ENCODE measurements at places on chromosomes 2 and 18. TPM values are rescaled to one million over a fixed set of nuclear protein-coding genes. Genes with fewer than 3 reads are reported as not detected.

DNA sequence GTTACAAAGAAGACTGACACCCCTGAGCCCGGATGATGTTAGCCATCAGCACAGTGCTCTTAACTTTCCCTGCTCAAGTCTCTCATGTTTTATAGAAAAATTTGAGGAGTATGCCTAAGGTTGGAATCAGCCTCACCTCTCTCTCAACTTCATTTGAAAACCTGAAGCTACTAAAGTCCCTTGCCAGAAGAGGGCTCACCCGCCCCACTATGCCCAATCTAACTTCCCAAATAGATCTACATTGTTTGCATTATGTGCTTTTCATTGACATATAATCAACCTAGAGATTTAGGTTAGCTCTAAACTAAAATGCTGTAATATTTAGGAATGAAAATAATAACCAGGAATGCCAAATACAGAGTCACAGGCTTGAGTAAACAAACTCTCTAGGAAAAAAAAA, 305.4 kb downstream of the NCKAP5 start:
- no peak for DNase-seq

GRCh38 chr2:234981197-234982095, 29.6 kb downstream of the SH3BP4 start:
- DNase-seq, result no peak

DNA sequence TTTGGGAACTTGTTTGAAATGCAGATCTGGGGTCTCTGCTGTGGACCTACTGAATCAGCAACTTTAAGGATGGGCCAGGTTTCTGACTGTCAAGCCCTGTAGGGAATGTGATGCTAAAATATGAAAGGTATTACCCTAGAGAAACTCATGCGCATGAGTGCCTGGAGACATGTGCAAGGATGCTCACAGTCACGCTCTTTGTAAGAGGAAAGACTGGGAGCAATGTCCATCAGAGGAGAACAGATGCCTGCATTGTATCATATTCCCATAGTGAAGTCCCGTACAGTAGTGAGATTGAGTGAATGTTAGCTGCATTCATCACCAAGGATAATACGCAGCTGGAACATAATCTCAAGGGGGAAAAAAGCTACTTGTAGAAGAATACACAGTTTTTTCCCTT, 14.1 kb downstream of the ZNF407 start:
- DNase-seq, result no peak

The OTOS gene
- total RNA-seq, result not detected

GRCh38 chr2:160816916-160817499, 323.4 kb upstream of the RBMS1 start:
- DNase-seq, result no peak

The BCL11A gene
- 0.25 TPM for total RNA-seq

DNA sequence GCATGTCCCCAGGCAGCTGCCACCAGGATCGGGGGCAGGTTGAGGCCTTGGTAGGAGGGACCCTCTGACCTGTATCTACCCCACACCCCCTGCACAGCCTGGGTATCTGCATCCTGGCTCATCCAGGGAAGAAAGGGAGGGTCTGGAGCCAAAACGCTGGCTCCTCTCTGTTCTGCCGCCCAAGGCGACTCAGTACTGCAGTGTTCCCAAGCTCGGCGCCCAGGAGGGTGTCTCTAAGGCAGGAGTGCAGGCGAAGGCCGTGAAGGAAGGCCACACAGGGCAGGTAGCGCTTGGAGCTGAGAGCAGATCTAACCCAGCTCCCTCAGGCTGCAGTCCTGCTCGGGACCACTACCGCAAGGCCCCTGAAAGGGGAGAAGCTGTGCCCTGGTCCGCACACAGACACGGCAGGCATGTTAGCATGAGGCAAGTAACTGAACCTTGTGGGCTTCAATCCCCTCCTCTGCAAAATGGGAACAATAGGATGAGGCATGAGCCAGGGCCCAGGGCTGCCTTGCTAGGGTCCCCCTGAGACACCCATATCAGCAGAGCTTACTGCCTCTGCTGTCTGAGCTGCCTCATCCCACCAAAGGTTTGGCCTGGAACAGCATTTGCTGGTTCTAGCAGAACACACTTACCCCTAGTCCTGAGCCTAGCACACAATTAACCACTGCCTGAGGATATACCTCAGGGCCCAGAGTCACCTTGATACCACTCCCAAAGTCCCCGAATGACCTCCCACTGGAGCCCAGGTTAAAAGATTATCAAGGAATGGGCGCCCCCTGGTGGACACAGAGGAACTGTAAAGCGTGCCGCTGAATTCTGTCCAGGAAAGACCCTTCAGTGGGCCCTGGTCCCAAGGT, 6.5 kb downstream of the PTMA start:
- peak; percentile 80 for DNase-seq

GRCh38 chr2:157880927-157881326, 4.8 kb upstream of the ACVR1 start:
- DNase-seq, result no peak

DNA sequence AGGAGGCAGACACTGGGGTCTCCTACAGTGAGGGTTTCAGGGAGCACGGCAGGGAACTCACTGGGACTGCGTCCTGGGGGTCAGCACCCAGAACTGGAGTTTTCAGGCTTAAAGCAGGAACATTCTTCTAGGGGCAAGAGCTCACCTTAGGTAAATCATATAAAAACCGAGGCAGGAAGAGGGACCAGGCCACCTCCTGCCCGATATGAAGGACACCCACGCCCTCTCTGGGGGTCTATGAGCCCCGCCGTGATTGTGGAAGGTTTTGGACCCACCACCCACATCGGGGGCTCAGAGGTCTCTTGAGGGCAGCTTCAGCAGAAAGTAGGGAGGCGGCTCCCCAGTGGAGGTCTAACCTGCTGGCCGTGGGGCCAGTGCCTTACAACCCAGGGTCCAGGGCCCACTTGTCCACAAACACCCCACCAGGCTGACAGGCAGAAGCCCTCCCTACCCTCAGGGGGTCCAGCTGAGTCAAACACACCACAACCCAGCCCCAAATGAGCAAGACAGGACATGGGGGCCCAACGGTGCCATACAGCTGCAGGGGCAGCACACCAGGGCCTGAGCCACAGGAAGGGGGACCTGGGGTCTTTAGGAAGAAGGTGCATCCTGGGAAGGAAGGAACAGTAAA, 25.3 kb downstream of the CROCC2 start:
- no peak for DNase-seq

DNA sequence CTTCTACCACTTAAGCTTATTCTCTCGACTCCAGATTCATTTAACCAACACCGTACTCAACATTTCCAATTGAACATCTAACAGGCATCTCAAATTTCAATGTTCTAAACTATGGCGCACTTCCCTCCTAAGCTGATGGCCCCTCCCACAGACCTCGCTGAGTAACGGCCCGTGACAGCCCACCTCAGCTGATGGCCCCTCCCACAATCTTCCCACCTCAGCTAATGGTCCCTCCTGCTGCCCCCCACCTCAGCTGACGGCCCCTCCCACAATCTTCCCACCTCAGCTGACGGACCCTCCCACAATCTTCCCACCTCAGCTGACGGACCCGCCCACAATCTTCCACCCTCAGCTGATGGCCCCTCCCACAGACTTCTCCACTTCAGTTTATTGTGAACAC, 57.1 kb upstream of the TSPYL6 start:
- DNase-seq, result no peak

DNA sequence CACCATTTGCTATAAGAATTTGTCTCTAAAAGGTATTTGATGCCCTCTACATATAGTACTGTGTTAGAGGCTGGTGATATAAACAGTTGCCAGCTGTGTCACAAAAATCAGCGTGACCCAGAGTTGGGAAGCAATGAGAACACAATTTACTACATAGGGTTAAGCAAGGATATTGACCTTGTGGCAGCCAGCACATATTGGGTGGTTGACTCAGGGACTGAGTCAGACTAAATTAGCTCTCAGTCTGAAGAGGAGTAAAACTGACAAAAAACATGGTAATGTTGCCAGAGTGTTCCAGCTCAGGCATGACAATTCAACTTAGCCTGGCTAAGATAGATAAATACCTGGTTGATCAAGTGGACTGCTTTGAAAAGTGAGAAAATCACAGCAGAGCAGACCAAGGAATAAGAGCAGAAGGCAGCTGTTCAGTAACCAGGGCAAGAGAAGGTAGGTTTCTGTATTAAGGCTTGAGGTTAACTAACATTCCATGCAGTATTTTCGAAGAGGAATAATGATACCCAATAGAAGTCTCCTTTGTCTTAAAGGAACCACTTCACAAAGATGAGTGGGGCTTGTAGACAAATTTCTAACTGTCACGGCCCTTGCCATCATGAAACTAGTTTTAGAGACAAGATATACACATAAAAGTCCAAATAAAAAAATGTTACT, 108.2 kb upstream of the ERBB4 start:
- DNase-seq, result no peak

- DNase-seq, result no peak
These were observed 4.3 kb upstream of the NEUROD1 start for GRCh38 chr2:181684454-181685149.

The MOGAT1 gene
- total RNA-seq, result not detected

- no peak for DNase-seq
These were observed 79.6 kb downstream of the TFCP2L1 start for GRCh38 chr2:121205321-121205942.

The ABCB11 gene
- not detected for total RNA-seq

GRCh38 chr2:241762933-241763369, 13.7 kb upstream of the GAL3ST2 start:
- DNase-seq, result no peak

GRCh38 chr2:121015971-121016485, 269.0 kb downstream of the TFCP2L1 start:
- DNase-seq, result no peak

The NOL4 gene
- not detected for total RNA-seq

Measured in activated naive CD4-positive, alpha-beta T cell treated with anti-CD3 and anti-CD28 coated beads, Interleukin-2, amount 50 U/mL, for 72 hours (primary cell).